ENCODE measurements at places on chromosomes 13 and 19.

GRCh38 chr13:101231751-101232428 lies 184.4 kb downstream of the NALCN start:
- DNase-seq, result no peak

DNA sequence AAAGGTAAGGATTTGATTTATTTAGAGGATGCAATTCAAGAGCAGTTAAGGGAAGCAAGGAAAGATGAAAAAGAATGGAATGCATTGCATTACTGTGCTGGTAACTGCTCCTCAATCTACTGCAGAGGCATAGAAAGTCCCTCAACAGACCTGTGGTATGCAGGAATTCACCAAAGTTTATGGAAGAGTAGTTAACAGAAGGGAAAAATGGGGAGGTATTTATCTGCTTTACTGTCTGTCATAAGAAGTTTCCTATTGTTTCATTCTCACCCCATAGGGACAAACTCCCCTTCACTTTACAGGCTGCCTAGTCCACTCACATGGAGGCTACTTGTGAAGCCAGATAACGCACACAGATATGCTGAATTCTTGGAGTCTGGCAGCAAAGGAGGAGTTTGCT lies 354.9 kb upstream of the SPRY2 start:
- no peak for DNase-seq

DNA sequence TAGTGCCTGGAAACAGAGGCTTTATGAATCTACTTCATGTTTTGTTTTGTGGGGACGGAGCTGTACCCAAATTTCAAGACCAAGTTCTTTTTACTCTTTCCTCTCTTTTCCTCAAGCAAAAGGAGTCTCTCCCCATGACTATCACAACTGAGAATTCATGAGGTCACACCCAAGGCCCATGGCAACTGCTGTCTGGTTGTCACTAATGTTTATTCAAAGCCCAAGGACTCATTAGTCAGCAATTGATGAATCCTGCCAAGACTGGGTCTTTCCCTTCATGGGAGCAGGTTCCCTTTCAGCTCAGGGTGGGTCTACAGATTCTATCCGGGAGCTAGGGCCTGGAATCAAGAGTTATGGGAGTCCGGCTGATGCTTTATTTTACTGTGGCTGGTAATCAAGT lies 441.5 kb upstream of the PCDH20 start:
- DNase-seq, result no peak

DNA sequence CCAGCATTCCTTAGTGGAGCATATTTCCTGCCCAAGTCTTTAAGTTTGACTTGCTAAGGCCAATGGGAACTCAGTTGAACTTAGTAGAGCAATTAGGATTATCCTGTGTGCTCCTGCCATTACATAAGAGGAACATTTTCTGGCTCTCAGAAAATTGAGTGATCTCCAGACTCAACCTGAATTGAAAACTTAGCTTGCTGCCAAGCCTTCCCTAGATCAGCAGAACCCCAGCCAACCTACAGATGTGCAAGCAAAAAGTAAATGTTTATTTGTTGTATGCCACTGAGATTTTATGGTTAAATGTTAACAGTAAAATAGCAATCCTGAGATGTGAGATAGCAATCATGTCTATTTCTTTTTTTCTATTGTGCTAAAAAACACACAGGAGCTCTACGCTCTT lies 350.9 kb downstream of the OLFM4 start:
- no peak for DNase-seq

DNA sequence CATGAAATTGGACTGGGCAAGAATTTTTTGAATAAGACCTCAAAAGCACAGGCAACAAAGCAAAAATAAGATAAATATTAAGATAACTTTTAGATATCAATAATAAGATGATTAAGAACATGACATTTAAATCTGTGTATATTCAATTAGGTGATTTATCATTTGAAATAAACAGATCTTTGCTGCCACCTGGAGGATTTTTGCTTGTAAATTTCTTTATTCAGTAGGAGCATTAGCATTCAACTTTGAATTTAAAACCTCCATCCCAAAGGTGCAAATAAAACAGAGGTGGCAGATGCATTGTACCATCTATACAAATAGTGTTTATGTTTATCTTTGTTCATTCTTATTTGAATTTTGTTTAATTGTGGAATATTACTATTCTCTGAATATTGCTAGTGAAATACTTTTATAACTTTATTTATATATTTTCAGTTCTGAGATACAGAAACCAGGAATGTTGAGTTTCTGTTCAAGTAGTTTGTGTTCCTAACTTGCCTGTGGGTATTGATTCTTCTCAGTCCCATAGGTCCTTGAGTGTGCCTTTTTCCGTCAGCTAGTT lies 20.9 kb downstream of the COG6 start:
- DNase-seq, result no peak
